Caco-2 (cell line): ENCODE measurements at places on chromosomes 6 and 20.

GRCh38 chr6:13709689-13710551 lies 1.7 kb downstream of the RANBP9 start:
- DNase-seq, result no peak

- no peak for DNase-seq
These were observed 9.2 kb downstream of the PACRG start for GRCh38 chr6:162736961-162737360.

GRCh38 chr6:148524471-148524882 lies 181.8 kb downstream of the SASH1 start:
- no peak for DNase-seq

- no peak for DNase-seq
These were observed 238.5 kb downstream of the GMPR start for GRCh38 chr6:16476861-16477260.

DNA sequence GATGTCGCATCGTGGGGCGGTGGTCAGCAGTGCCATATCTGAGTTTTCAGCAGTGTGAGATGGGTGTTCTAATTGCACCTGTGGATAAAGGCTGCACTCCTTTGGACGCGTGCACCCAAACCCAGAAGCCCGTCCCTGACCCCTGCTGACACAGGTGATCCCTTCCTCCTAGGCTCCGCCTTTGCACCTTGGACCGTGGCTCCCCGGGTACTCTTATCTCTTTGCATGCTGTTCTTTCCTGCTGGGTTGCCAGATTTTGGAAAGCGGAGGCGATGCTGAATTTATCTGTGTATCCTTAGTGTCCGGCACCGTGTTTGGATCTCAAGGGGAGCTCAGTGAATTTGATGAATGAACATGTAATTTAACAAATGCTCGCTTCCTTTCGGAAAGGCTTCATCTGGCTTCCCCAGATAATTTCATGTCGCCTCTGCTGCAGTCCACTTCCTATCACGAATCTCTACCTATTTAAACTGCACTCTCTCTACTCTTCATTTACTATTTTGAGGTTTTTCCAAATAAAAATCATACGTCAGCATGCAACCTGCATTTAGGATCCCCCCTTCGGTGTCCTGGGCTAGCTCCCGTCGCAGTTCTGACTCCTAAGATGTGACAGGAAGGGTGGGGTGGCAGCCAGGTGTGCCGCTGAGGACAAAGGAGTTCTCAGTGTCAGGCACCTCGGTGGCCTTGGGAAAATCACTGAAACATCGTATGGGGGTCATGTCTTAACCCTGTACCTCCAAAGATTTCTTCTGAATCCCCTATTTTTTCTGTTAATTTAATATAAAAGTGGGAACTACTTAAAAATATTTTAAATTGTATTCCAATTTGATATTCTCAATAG lies 753 bp upstream of the PERP start:
- peak; percentile 87 for DNase-seq

DNA sequence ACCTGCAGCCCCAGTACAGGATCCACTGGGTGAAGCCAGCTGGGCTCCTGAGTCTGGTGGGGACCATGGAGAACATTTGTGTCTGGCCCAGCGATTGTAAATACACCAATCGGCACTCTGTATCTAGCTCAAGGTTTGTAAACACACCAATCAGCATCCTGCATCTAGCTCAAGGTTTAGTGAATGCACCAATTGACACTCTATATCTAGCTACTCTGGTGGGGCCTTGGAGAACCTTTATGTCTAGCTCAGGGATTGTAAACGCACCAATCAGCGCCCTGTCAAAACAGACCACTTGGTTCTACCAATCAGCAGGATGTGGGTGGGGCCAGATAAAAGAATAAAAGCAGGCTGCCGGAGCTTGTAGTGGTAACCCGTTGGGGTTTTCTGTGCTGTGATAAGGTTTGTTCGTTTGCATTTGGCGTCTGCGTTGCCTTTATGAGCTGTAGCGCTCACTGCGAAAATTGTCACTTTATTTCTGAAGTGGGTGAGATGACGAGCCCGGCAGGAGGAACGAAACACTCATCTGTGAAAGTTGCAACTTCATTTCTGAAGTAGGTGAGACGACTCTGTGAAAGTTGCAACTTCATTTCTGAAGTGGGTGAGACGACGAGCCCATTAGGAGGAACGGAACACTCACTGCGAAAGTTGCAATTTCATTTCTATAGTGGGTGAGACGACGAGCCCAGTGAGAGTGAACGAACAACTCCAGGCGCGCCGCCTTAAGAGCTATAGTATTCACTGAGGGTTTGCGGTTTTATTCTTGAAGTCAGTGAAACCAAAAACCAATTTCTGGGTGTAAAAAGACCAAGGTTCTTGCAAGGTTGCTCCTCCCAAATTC lies 31.1 kb downstream of the SERPINB6 start:
- DNase-seq, result peak; percentile 42

- no peak for DNase-seq
These were observed 143.8 kb upstream of the CDYL start for GRCh38 chr6:4632421-4632820.

DNA sequence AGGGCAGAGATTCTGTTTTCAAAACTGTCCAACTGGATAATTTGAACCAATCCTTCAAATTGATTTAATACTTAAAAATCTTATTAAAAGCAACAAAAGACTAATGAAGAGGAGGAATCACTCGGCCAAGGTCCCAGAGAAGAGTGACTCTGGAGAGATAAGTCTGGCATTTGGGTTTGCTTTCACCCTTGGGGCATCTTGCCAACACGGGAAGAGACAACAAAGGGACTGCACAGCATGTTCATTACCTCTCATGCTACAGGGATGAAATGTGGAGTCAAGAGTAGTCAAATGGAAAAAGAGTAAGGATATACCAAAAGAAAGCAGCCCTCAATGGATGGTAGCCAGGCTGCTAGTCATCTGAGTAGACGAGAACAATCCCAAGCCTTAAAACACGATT lies 68.2 kb downstream of the KHDRBS2 start:
- no peak for DNase-seq

DNA sequence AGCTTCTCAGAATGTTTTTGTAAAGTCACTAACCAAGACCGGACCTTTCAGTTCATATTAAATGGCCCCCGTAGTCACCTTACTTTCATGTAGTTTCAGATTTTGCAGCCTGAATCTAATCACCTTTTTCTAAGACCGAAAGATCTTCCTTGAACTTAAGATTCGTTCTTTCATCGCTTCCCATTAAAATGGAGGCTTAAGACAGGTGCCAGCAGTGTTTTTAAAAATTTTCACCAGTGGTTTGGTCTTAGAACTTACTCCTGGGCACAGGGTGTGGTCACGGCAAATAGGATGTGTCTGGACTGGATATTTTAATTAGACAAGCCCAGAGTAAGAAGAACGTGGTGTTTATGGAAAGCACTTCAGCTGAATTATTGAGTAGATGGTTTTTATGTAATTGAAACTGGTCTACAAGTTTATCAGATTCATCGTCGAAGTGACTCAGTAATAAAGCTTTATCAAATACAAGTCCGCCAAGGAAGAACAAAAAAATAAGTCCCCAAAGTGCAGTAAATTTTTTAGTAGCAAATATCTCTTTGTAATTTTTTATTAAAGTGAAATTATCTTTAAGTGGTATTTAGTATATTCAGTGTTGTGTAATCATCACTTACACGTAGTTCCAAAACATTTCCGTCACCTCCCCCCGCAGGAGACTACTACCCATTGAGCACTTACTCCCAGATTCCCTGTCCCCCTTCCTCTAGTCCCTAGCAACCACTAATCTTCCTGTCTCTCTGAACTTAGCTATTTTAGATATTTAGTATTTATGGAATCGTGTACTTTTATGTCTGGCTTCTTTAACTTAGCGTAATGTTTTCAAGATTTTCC lies 868 bp downstream of the SRSF3 start:
- DNase-seq, result no peak

GRCh38 chr20:7352165-7352564 lies 584.7 kb downstream of the BMP2 start:
- DNase-seq, result no peak

GRCh38 chr20:15487030-15487429 lies 1086.2 kb downstream of the KIF16B start:
- peak; percentile 81 for DNase-seq

DNA sequence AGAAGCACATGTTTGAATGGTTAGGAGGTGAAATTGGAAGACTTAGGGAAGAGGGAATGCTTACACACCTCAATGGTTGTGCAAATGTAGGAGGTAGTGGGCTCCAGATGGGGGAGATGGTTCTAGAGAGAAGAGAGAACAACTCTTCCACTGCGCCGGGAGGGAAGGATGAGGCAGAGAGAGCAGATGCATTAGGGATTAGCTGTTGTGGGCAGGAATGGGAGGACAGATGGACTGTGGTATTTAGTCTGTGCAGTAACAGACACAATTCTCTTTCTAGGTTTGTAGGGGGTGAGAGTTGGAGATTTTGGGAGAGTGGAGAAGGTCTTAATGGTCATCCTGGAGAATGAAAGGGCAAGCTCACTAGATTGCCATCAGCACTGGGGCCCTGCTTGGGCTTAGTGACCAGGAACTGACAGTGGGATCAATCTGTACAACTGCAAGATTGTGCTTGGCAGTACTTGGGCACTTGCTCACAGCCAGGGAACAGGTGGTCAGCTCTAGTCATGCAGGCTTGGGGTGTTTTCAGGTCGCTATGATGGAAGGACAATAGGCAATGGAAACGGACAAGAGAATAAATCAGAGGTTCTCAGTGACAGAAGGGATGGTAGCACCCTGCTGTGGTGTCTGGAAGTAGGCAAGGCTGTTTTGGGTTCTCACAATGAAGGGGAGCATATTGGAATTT lies 182.0 kb upstream of the MYLIP start:
- DNase-seq, result no peak

DNA sequence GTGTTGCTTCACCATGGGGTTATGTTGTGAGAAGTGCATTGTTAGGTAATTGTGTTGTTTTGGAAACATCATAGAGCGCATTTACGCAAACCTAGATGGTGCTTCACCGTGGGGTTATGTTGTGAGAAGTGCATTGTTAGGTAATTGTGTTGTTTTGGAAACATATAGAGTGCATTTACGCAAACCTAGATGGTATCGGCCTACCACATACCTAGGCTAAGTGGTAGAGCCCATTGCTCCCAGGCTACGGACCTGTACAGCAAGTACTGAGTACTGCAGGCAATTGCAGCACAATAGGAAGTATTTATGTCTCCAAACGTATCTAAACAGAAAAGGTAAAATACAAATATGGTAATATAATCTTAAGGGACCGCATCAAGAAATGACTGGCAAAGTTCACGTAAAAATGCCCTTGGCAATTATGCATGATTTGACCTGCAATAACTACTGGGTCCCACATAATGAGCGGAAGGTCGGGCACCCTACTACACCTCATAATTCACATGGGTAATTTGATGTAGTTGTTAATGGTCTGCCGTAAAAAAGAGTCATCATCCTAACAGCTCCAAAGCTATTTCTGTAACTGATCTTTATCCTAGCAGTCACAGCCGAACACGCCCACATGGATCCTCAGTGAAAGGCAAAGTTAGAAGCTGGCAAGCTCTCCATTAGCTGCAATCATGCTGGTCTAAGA lies 76.0 kb downstream of the RSPH3 start:
- no peak for DNase-seq

DNA sequence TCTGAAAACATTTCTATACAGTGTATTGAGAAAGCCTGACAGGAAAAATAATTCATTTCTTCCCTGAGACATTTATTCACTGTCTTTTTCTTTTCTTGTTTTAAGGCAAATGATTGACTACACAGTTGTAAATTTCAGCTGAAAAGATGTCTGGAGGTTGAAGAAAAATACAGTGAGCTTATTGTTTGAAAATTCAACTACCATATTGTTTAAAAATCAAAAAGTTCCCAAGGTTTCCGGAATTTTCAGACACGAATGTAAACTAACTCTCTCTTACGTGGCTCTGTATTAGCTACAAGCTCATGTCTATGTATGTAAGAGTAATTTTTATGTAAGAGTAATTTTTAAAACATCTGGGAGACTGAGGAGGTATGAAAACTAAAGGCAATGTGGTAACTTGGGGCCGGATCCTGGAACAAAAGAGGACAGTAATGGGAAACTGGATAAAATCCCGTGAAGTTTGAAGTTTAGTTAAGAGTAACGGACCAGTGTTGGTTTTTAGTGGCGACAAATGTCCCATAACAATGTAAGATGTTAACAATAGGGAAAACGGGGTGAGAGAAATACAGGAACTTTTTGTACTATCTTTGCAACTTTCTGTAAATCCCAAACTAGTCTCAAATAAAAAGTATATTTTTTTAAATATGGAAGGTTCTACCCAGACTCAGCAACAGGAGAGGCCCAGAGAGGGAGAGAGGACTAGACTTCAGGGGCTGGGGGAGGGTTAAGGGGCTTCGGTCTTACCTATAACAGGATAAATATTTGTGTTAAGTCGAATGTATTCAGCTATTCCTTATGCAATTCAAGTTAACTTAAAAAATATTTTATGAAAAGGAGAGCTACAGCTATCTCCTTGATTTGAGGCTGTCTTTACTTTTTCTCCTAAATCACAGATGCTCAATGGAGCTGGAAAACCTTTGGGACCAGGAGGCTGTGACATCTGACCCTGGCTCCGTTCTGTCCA lies 1.3 kb downstream of the PTGIS start:
- no peak for DNase-seq

DNA sequence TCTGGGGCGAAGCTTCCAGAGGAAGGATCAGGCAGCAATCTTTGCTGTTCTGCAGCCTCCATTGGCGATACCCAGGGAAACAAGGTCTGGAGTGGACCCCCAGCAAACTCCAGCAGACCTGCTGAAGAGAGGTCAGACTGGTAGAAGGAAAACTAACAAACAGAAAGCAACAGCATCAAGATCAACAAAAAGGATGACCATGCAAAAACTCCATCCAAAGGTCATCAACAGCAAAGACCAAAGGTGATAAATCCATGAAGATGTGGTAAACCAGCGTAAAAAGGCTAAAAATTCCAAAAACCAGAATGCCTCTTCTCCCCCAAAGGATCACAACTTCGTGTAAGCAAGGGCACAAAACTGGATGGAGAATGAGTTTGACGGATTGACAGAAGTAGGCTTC lies 252.8 kb downstream of the PHF3 start:
- no peak for DNase-seq

DNA sequence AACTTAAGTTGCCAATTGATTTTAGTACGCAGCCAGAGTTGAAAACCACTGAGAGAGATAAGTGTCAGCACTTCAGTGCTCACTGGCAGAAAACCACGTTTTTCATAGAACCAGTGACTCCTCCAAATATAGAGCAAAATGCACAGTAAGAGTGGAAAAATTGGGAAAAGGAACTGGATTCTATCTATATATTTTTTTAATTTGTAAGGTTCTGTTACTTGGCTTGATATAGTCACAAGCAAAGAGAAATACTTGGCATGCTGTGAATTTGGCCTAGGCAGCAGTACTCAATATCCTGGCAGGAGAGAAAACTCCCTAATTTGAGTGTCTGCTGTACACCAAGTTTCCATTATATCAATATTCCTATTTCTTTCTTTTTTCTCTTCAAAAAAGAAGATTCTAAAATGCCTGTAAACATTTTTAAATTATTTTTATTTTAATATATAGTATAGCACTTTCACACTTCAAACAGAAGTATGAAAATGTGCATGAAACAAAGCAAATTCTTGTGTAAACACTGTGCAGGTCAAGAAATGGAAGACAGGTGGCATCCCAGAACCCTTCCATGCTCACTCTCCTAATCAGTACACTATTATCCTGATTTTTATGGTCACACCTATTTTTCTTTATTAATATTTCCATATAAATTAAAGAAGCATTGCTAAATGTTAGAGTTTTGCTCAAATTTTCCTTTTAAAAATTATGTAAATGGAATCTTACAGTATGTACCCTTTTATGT lies 561.8 kb upstream of the RNF217 start:
- no peak for DNase-seq
